ENCODE measurements at places on chromosomes 3 and 15. TPM values are rescaled to one million over a fixed set of nuclear protein-coding genes. Genes with fewer than 3 reads are reported as not detected.

Gene RTP1
- not detected for total RNA-seq

Gene CCNB2
- 65.2 TPM for total RNA-seq

Gene LRRC3B
- not detected for total RNA-seq

Gene CDC25A
- 17.1 TPM for total RNA-seq

Gene GCSAM
- 39.2 TPM for total RNA-seq

Gene AMIGO3
- 3.8 TPM for total RNA-seq

Gene KCNMB2
- not detected for total RNA-seq

Gene MESP2
- total RNA-seq, result not detected

Gene NR2F2
- not detected for total RNA-seq

Gene ANKRD28
- total RNA-seq, result 113 TPM

Gene EPHB1
- 24.1 TPM for total RNA-seq

Gene DNAH12
- total RNA-seq, result 0.43 TPM

Gene C3orf38
- total RNA-seq, result 38.8 TPM

Gene C3orf85
- total RNA-seq, result not detected

Gene BFSP2
- total RNA-seq, result 33.1 TPM

Gene KLHL40
- not detected for total RNA-seq

Gene PTH1R
- not detected for total RNA-seq

Gene RGMA
- total RNA-seq, result not detected

Gene NPAP1
- total RNA-seq, result not detected

Gene PRR20G
- not detected for total RNA-seq

Gene RMDN3
- 7.8 TPM for total RNA-seq

Gene CADM2
- not detected for total RNA-seq

Gene CPN2
- not detected for total RNA-seq

Gene EIF2A
- 161 TPM for total RNA-seq

Gene EOMES
- 0.60 TPM for total RNA-seq

Gene C3orf20
- not detected for total RNA-seq

Gene ATP13A4
- total RNA-seq, result 21.1 TPM

Gene USP3
- total RNA-seq, result 15.4 TPM

Gene UROC1
- not detected for total RNA-seq

Gene USP4
- total RNA-seq, result 31.7 TPM

Gene ALPK3
- total RNA-seq, result under 0.01 TPM

Gene SHC4
- total RNA-seq, result 0.22 TPM

Gene MYRIP
- 36.1 TPM for total RNA-seq

Gene SKIC8
- total RNA-seq, result 134 TPM

Gene LMCD1
- total RNA-seq, result not detected

Gene FAM43A
- 80.7 TPM for total RNA-seq

Gene MCF2L2
- 12.2 TPM for total RNA-seq

Gene MKRN2OS
- total RNA-seq, result not detected

Gene NEIL1
- 16.2 TPM for total RNA-seq

Gene TXNRD3
- not detected for total RNA-seq

Gene LIPH
- total RNA-seq, result not detected

Gene CDHR4
- total RNA-seq, result not detected

Gene ARRDC4
- not detected for total RNA-seq

Gene GPR62
- total RNA-seq, result not detected

Gene GPR171
- total RNA-seq, result not detected

Measured in Karpas-422 (cell line).